ENCODE measurements at places on chromosomes 2 and 18.

DNA sequence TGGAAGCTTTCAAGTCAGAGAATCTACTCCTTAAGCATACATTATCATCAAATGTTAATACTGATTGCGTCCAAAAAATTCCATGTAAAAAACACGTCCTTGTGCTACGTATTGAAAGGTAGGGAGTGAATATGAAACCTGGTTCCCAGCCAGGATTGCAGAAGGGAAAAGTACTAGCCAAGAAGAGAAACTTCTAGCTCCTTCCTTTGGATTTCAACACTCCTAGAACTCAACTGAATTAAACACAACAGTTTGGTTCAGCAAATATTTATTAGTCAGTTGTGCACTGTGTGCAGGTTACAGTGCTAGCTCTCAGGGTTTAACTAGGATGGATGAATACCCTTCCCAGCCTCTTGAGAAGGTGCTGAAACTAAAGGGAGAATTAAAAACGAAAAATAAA, 33.9 kb upstream of the FHL2 start:
- no peak for DNase-seq

DNA sequence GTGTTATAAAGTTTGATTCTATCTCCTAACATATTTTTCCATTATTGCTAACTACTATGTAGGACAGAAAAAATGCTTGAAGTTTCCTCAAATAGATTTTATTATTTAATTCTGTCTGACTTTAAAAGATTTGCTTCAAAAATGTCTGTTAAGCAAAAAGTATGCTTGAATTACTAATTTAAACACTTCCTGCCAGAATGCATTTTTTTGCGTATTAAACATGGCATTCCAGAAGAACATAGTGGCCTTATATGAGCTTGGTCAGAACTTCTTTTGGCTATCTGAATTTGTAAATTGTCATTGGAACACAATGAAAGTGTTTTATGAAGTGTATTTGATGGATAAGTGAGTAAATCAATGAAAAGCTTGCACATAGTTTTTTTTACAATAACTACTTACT, 37.8 kb downstream of the MBD5 start:
- peak; percentile 33 for DNase-seq

DNA sequence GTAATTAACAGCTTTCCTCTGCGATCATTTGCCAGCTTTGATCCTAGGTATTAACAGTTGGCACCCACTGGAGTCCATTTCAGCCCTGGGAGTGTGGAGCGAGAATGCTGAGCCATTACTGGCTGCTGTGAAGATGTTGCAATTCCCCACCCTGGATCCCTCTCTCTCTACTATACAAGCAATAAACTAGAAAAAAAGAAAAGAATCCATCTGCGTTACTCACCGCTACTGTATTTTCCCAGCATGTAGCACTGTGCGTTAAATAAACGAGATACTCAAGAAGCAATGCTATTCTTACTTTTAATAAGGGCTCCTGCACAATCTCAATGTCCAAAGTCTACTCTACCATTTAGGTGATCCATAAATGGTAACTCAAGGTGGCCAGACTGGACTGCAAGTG, 8.5 kb downstream of the RTTN start:
- DNase-seq: peak; percentile 3

DNA sequence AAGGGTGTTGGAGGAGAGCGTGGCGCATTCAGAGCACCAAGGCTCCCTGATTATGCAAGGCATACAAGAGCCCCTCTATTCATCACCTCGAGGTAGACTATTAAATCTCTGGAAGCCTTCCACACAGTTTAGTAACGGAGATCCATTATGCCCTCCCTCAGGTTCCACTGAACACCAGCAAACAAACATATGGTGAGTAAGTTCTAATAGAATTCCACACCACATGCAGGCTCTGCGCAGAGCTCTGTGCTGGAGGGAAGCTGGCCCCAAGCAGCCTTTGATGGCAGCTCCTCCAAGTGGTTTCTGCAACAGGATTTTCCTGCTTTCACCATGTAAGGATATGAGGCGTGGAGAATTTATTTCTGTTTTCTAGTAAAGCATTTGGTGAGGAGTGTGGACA, 238.6 kb downstream of the C1D start:
- peak; percentile 72 for DNase-seq

DNA sequence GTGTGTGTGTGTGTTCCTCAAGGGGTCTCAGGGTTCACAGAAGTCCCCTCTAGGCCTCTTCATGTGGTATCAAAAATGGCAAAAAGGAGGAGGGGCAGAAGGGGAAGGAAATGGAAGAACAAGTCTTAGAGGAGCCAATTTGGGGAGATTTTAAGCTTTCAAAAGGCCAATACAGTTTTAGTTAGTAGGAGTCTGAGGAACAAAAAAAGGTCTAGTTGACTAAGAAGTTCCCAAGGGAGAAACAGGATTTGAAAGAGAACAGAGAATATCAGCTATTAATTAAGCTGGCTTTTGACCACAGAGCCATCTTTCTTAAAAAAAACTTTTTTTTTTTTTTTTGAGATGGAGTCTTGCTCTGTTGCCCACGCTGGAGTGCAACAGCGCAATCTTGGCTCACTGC, 7.1 kb downstream of the RNF125 start:
- no peak for DNase-seq

DNA sequence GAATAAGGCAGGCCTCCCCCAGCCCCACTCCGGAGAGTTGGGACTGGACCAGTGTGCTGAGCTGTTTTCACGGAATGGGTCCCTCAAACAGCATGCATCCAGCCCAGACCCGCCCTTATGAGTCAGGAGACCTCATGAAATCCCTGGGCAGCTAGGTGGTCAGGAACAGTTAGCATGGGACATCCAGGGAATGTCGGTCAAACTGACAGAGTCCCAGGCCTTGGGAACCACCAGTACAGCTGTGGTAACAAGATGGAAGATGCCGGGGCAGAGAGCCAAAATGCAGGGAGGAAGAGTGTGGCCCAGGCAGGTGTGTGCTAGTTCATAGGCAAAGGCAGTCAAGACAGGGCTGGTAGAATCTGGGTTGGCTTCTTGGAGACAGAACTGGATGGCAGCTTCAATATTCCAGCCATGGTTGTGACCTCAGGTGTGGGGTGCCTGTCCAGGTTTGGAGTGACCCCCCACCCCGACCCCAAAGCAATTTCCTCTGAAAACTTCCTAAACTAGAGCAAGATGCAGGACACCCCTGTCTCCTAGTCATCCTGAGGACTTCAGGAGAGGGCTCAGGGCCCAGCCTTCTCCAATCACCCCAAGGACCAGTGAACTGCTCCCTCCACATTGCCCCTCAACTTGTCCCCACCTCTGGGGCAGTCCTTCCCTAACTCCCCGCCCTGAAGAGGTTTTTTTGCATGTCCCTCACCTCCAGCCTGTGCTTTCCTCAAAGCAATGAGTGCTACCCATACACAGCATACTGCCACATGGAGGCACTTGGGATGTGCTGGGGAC, 46.5 kb downstream of the KCNIP3 start:
- DNase-seq: no peak

DNA sequence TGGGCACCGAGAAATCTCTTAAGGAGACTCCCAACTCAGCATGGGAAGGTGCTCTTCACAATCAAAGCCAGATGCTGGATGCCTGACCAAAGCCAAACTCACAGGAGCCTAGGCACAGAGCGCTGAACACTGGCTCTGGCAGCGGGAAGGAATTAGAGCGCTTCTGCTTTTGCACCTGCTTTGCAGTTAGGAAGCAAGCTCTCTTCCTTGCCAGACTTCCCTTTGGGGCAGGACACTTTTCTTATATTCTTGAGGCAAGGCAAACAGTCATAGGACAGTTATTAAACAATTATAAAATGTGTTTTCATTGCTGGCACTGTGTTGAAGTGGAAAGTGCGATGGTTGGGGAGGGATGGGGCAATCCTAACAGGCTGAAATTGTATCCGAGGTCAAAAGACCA, 79.6 kb upstream of the DNMT3A start:
- no peak for DNase-seq

DNA sequence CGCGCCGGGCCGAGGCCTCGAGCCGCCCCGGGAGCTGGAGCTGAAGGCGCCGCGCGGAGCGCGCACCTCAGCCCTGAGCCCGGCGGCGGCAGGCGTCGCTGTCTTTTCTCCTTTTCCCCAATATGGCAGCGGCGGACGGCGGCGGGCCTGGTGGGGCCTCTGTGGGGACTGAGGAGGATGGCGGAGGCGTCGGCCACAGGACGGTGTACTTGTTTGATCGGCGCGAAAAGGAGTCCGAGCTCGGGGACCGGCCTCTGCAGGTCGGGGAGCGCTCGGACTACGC, 369 bp downstream of the SMCHD1 start:
- DNase-seq: no peak

GRCh38 chr2:197360744-197361156, 50.2 kb upstream of the ANKRD44 start:
- peak; percentile 88 for DNase-seq

GRCh38 chr2:127536707-127537541, 1.4 kb downstream of the MYO7B start:
- no peak for DNase-seq

GRCh38 chr2:29520001-29520400, 401.4 kb downstream of the ALK start:
- DNase-seq: peak; percentile 90

DNA sequence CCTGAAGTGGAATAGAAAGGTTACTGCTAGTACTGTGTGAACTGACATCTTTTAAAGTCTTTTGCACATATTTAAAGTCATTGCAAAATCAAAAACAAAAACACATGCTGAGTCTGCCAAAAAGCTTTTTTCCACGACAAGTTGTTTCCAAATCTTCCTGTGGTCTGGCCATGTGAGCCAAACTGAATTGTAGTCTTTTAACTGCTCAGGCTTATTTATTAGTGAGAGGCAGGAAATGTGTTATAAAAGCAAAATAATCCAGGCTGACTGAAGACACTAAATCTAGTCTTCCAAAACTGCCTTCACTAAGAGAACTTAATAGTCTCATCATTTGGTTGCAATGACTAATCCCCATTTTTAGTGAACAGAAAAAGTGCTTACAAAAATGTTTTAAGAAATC, 2.3 kb downstream of the KRCC1 start:
- peak; percentile 55 for DNase-seq

GRCh38 chr18:45227001-45227742, 388.1 kb upstream of the SLC14A2 start:
- DNase-seq: peak; percentile 40

DNA sequence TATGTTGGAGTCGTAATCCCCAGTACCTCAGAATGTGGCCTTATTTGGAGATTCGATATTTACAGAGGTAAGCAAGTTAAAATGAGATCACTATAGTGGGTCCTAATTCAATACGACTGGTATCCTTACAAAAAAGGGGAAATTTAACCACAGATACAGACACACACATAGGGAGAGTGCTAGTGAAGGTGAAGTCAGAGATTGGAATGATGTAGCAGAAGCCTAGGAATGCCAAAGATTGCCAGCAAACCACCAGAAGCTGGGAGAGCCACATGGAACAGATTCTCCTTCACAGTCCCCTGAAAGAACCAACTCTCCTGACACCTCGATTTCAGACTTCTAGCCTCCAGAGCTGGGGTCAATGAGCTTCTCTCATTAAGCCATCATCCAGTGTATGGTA, 17.7 kb upstream of the ACTR3 start:
- DNase-seq: peak; percentile 80

GRCh38 chr2:136131484-136131960, 13.6 kb upstream of the CXCR4 start:
- no peak for DNase-seq

DNA sequence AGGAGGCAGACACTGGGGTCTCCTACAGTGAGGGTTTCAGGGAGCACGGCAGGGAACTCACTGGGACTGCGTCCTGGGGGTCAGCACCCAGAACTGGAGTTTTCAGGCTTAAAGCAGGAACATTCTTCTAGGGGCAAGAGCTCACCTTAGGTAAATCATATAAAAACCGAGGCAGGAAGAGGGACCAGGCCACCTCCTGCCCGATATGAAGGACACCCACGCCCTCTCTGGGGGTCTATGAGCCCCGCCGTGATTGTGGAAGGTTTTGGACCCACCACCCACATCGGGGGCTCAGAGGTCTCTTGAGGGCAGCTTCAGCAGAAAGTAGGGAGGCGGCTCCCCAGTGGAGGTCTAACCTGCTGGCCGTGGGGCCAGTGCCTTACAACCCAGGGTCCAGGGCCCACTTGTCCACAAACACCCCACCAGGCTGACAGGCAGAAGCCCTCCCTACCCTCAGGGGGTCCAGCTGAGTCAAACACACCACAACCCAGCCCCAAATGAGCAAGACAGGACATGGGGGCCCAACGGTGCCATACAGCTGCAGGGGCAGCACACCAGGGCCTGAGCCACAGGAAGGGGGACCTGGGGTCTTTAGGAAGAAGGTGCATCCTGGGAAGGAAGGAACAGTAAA, 25.3 kb downstream of the CROCC2 start:
- DNase-seq: no peak

- DNase-seq: peak; percentile 93
Measured at GRCh38 chr2:176561706-176562105, 292.5 kb downstream of the MTX2 start.

DNA sequence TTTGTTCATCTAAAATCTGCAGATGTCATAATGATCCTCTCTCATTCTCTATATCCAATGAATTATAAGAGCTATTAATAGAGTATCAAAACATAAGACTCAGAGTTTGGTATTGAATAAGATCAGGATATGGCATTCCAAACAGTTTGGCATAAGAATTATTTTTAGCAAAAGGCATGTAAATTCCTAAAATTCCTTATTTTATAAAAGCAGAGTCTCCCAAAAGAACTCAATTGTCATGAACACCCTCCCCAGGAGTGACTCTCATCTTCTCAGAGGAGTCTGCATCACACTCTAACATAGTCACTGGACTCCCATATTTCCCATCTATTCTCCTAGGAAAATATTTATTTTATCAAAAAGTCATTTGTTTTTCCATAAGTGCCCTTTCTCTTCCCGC, 1710.2 kb upstream of the SLC39A10 start:
- DNase-seq: peak; percentile 24

- no peak for DNase-seq
Measured at GRCh38 chr2:2324565-2325101, 6.4 kb downstream of the MYT1L start.

- DNase-seq: no peak
Measured at GRCh38 chr18:8242151-8242696, 367.0 kb upstream of the RAB12 start.

DNA sequence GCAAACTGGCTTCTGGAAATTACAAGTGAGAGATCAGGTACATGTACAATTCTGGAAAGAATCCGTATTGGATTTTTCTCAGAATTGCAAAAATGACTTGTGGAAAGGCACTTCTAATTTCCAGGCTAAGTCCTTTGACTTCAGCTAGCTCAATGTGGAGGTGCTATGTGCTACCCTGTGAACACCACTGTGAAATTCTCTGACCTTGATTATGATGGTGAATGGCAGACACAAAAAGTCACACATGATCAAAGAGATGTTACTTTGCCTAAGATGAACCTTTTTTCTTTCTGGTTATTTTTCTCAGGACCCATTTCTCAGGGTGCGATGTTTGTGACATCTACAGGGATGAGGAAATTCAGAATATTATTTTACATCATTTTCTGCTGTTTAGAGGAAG, 856.6 kb upstream of the VRK2 start:
- no peak for DNase-seq

GRCh38 chr2:144606466-144607095, 86.7 kb upstream of the ZEB2 start:
- DNase-seq: no peak

GRCh38 chr2:237662671-237663093, 35.3 kb downstream of the LRRFIP1 start:
- DNase-seq: peak; percentile 86

GRCh38 chr2:153311432-153311831, 167.1 kb downstream of the RPRM start:
- DNase-seq: no peak

All from fibroblast of skin of right biceps (primary cell).